ENCODE measurements at places on chromosomes 12 and 14.

GRCh38 chr12:106671840-106672239 lies 89.0 kb downstream of the RFX4 start:
- DNase-seq: no peak

DNA sequence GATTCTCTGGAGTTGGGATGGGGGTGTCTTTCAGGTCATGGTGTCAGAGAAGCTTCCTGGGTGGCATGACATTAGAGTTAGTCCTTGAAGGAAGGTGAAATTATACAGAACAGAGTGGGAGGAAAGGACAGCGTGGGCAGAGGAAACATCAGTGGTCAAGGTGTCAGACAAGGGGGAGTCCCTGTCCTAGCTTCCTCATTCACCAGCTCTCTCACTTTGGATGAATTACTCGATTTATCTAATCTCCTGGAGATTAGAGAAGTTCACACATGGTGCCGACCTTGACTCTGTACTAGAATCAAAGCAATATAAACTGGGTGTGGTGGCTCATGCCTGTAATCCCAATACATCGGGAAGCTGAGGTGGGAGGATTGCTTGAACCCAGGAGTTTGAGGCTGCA lies 492.9 kb downstream of the VRK1 start:
- DNase-seq: no peak

DNA sequence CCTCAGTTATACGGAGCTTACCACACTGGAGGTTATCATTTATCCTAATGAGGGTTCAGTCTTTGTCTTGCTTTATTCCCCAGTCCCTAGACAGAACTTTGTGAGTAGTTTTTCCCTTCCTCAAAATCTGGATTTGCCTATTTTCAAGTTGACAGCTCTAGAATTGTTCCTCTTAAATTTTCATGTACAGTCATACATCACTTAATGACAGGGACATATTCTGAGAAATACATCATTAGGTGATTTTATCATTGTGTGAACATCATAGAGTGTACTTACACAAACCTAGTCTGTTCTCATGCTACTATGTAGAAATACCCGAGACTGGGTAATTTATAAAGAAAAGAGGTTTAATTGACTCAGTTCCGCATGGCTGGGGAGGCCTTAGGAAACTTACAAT lies 3.1 kb downstream of the PRKAB1 start:
- DNase-seq: no peak

DNA sequence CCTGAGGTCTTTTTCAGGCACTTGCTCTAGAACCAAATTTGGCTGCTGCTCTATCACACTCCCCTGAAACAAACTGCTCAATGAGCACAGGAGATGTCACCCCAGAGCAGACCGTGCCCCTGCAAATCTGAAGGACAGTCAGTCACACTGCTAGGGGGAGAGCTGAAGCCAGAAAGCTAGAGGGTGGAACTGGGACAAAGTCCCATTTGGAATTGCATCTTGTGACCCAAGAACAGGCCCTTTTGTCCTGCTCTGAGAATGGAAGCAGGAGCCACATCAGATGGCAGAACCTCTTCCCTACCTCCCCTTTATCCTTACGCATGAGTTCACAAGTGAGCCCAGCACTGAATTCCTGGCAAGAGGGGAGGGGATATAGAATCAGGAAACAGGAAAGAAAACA lies 64.7 kb downstream of the MAP3K9 start:
- DNase-seq: no peak

DNA sequence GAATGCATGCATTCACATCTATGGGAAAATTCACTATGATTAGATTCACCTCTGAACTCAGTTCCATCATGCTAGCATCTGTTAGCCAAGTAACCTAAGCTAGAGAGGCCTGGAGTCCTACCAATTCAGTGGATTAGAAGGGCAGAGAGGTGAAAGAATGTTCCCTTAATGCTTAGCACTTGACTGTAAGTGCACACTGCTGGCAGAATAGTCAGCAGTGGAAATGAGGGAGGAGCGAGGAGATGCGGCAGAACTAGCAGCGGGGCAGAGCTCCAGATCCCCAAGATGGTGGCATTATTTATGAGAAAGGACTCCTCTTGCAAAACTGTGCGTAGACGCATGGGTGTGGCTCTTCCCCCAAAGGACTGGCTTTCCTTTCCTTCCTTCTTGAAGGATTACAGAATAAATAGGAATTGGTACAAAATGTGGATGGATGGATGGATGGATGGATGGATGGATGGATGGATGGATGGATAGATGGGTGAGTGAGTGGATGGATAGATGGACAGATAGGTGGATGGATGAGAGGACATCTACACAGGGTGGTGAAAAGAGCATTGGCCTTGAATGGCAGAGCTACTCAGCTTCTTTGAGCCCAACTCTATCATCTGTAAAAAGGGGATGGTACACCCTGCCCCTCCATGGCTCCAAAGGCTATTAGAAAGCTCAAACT lies 227.2 kb downstream of the CHST11 start:
- DNase-seq: no peak

- no peak for DNase-seq
Measured at GRCh38 chr14:66003082-66003730, 483.0 kb upstream of the CCDC196 start.

GRCh38 chr12:91240386-91241095 lies 57.9 kb upstream of the DCN start:
- no peak for DNase-seq
